ENCODE measurements at places on chromosomes 5 and 9.

- DNase-seq = no peak
These were observed 274.9 kb downstream of the GADD45G start for GRCh38 chr9:89879701-89880100.

GRCh38 chr5:143610946-143611345 is 201.0 kb upstream of the HMHB1 start:
- DNase-seq = no peak

DNA sequence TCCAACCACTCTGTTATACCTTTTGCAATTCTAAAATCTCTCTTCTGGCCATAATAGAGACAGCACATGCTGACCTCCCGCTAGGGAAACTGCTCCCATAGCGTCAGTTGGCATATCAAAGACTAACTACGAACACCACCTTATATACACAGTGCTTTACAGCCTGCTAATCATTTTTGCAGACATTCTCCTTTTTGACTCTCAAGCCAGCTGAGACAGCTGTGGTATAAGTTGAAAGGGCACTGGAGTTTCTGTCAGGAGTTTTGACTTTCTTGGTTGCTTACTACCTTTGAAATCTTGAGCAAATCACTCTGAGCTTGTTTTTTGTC is 160.2 kb upstream of the TBCA start:
- no peak for DNase-seq

- DNase-seq = no peak
These were observed 26.1 kb upstream of the ANXA6 start for GRCh38 chr5:151183456-151184245.

GRCh38 chr5:116885825-116886224 is 311.2 kb upstream of the SEMA6A start:
- DNase-seq = no peak

DNA sequence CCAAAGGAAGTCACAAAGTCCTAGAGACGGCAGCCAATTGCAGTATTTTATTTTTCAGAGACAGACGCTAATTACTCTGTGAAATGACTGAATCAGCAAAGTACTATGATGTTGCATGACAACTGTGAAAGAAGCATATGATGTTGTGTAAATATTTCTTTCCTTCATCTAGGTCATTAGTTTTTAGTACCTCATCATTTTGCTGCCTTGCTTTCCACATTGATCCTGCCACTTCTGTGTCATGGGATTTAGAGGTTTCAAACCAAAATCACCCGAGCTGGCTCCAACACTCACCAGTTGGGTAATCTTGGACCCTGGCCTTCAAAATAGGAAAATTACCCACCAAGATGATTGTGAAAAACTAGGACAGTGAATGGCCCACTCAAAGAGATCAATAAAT is 585.2 kb downstream of the ACTL7B start:
- peak; percentile 32 for DNase-seq

DNA sequence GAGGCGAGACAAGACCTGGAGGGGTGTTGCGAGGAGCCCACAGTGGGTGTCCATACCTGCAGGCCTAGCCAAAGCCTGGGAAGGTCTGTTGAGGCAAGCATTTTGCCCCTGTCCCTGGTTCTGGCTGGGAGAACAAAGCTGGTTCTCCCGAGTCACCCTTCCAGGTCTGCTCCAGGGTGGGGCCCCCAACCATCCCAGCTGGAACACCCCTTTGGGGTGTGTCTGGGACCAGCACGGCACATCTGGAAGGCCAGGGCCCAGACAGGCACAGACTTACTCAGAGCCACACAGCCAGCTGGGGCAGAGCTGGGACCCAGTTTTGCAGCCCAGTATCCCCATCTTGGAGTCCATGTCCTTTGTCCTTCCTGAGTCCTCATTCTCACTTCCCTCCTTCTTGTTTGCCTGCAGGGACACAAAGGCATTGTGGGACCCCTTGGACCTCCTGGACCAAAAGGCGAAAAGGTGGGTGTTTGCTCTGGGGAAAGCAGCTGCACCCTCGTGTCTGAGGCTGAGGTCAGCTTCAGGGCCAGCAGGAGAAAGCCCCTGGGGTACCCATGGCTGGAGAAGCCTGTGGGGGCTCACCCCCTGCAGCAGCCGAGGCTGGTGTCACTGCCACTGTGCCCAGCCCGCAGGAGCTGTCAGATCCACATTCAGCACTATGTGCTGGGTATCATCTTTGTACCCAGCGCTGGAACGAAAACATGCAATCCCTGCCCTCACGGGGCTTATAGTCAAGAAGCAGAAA is 38.4 kb upstream of the ORM1 start:
- DNase-seq = no peak

DNA sequence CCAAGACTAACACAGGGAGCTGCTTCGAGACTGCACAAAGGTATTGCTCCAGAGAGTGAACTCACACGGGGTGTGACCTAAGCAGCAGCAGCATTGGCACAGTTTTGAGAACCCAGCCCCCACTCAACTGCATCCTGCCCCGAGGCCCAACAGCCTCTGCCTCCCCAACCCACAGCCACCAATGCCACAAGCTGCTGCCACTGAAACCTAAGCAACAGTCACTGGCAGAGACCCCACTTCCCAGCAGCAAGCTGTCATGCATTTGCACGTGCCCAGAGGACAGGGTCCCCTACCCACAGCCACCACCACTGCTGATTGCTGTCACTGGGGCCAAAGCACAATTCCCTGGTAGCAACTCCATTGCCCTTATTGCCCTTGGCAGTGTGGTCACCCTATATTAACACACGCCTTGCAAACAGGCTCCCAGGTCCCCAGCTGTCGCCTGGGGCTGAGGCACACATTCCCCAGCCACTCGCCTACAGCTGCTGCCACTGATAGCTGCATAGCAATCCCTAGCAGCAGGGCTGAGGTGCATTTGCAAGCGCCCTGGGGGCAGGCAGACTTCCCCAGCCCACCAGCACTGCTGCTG is 141.0 kb downstream of the AGTPBP1 start:
- DNase-seq = no peak

GRCh38 chr5:65738305-65738704 is 16.3 kb downstream of the NLN start:
- DNase-seq = no peak

DNA sequence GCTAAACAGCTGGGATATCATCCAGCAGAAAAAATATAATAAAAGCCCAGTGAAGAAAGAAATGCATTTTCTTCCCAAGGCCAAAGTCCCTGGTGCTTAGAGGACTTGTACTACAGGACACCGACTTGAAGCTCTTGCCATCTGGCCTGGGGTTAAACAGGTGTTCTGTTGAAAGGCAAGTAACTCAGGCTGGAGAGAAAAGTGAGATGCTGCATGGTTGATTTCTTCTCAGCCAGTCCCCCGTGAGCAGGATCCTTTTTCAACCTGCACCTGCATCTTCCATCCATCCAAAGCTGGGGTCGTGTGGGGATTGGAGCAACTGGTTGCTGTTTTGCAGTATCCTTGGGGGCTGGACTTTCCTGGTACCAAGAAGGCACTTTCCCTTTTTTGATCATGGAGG is 146.1 kb upstream of the RPS23 start:
- DNase-seq = no peak

- peak; percentile 63 for DNase-seq
These were observed 1152.9 kb upstream of the CDH6 start for GRCh38 chr5:30040488-30041118.

DNA sequence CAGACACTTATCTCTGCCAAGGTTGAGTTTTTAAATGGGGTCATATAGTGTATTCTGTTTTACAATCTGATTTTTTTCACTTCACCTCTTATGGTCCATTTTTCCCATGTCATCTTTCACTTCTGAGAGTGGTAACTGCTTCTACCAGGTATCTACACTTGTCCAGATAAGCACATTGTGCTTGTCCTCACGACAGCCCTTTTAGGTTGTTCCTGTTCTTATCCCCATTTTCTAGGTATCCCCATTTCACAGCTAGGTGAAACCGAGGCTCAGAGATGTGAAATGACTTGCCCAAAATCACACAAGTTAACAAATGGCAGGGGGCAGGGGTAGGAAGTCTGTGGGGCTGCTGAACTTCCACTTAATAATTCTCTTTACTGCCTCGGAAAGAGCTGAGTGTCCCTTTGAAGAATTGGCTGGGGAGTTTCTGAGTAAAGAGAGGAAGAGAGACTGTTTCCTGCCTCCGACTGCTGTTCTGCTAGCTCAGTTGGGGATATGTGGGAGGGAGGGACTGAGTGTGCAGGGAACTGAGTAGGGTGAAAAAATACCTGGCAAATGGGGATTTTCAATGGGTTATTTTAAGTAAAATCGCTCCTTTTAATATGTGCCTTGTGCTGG is 255.4 kb downstream of the GRIA1 start:
- no peak for DNase-seq
